ENCODE measurements at places on chromosomes 16 and 17.

DNA sequence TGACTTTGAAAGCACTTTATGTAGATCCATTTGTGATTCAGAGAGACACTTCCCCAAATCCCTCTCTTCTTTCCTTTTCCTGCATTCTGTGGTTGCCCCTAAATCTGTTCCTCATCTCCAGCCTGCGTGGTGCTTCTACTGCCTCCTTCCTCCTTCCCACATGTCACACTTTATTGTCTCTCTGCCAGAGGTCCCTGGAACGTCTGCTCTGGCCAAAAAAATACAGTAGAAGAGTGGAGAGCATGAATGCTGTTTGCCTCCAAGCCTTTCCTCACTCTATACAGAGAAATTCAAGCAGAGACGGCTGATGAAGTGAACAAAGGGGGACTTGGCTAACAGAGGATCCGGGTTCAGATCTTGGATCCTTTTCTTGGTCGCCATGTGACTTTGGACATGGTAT, 22.8 kb upstream of the IRX3 start:
- ATAC-seq: no peak

DNA sequence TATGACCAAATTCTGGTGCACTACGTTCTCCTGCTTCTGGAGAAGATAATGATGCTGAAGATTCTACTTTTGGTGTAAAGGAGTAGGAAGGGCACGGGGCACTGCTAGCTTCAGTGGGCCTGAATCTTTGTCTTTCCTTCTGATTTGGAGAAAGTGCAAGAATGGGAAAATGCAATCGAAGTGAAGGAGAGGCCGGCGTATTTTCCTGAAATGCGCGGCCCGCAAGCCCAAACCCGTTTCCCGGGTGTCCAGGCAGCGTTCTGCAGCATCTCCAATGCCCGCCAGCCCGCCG, 372 bp upstream of the NDE1 start:
- ATAC-seq: no peak

- ATAC-seq: no peak
Measured at GRCh38 chr17:5775098-5775497, 190.8 kb upstream of the NLRP1 start.

DNA sequence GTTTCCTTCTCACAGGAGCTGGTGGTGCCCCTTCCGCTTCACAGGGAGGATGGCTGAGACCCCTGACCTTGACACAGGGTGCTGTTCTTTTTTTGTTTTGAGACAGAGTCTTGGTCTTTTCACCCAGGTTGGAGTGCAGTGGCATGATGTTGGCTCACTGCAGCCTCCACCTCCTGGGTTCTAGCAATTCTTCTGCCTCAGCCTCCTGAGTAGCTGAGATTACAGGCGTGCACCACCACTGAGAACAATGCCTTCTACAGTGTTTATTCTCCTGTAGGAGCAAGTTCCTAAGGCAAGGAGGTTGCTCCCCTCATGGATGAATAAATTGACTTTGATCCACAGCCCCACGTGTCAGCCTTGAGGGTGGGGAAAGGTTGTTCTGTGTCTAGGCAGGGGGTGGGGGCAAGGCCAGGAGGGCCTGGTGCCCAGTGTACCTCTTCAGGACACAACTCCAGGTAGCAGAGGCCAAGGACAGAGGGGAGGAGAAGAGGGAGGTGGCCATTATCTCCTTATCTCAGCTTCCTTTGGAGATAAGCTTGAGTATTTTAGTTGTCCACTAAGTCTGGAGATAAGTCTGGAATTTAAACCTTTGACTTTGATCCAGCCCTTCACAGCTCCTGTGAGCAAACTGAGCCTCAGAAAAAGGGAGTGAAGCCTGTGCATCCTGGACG, 159.4 kb downstream of the SEC14L1 start:
- ATAC-seq: no peak

DNA sequence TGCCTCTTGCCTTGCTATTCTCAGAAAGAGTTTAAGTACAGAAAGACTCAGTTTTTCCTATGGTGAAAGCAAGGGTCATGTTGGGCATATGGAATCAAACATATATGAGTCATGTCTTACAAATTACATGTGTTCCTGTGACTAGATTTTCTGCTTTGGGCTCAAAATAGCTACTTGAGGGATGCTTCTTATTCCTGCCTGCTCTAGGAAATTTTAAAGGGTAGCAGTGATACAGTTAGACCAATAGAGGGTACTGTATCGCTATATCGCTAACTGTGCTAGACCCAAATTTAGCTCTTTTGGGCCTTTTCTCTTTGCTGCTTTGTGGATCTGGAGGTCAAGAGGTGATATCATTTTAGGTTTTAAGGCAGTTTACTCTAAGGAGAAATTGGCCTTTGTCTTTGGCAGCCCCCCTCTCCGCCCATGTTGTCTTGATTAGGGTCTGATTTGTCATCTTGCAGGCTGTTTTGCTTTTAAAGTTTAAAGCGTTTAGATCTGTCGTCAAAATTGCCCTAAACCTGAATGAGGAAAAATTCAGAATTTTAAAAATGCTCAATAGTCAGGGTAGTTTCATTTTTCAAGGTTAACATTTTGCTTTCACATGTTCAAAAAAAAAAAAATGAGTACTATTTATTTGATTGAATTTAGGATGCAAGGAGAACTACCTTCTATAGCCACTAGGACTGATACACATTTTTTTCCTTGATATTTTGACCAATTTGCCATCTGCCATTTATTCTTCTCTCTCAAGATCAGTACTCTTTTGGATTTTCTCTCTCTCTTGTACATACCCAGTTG, 8.8 kb downstream of the NFATC3 start:
- peak; percentile 88 for ATAC-seq

GRCh38 chr17:80811181-80812105, 180.2 kb upstream of the CHMP6 start:
- ATAC-seq: peak; percentile 63

DNA sequence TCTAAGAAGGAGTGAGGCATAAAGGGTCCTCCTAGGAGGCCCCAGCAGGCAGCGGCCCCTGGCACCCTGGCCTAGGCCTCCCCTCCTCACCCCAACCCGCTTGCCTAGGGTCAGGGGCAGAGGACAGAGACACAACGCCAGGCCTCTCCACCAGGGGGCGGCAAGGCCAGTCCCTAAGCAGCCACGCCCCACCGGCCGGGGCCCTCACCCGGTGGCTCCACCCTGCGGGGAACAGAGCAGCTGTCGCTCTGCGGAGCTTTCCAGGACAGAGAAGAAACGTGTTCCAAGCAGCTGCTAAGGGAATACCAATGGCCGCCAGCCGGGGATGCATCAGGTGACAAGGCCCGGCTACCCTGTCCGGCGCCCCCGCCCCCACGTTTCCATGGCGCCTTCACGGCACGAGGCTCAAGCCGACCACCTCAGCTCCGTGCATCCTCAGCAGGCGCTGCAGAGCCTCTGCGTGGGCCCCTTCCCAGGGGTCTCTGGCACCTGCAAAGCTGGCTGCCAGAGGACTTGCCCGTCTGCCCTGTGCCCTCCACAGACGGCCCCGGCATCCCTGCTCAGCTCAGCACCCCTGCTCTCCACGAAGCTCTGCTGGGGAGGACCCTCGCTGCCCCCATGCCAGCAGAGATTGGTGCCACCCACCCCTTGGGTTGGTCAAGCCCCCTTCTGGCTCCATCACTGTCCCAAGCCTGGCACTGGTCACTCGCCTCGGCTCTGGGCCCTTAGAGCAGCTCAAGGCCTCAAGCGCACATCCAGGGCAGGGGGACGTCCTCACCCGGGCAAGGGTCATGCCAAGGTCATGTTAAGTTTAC, 5.6 kb downstream of the ZNF598 start:
- peak; percentile 95 for ATAC-seq

GRCh38 chr16:24728891-24729242, 584 bp upstream of the TNRC6A start:
- peak; percentile 11 for ATAC-seq

GRCh38 chr16:27920391-27920891, 143.1 kb downstream of the GSG1L start:
- ATAC-seq: no peak

GRCh38 chr17:74276051-74276476, 2.0 kb downstream of the DNAI2 start:
- no peak for ATAC-seq

GRCh38 chr17:72516772-72517399, 396.1 kb downstream of the SOX9 start:
- ATAC-seq: no peak

DNA sequence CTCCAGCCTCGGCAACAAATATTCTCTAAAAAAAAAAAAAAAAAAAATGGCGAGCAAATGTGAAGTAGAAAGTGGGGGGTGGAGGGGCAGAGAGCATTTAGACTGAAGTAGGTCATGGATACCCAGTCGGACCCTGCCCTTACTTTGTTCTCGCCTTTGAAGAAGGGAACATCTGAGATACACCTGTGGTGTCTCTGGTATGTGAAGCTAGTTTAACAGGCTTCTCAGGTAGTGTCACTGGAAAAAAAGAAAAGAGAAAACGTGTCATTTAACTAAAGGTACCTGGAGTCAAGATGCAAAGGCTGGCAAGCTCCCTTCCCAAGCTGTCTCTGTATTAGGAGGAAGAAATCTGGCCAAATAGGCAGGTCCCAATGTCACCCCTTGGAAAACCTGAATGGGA, 8.0 kb downstream of the FBF1 start:
- no peak for ATAC-seq

- no peak for ATAC-seq
Measured at GRCh38 chr17:57259817-57260216, 3.5 kb downstream of the MSI2 start.

GRCh38 chr16:68236826-68237242, 907 bp upstream of the ESRP2 start:
- ATAC-seq: no peak

DNA sequence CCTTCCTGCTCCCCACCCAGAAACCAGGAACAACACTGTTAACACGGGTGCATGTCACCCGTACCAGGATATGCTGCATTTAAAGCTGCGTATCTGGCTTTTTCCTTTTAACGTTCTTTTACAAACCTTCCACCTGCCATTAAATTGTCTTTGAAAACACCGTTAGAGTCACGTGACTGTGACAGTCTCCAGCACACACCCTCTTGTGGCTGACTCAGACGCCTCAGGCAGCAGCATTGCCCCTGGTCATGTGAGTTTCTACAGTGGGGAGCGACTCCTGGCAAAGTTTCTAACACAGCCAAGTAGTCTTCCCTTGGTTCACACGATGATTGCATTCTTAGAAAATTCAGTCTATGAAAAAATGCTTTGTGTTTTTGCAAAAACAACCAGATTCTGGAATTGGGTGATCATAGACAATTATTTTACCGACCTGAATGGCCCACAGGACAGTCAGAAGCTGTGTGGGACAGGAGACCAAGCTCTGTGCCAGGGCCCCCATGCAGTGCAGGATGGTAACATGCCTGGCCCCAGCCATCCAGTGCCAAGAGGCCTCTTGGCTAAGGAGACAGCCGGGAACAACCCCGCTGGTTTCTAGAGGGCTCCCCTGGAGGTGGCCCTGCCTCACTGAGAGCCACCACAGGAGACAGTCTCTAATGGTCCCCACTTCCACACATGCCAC, 199.1 kb downstream of the KATNIP start:
- ATAC-seq: peak; percentile 64

DNA sequence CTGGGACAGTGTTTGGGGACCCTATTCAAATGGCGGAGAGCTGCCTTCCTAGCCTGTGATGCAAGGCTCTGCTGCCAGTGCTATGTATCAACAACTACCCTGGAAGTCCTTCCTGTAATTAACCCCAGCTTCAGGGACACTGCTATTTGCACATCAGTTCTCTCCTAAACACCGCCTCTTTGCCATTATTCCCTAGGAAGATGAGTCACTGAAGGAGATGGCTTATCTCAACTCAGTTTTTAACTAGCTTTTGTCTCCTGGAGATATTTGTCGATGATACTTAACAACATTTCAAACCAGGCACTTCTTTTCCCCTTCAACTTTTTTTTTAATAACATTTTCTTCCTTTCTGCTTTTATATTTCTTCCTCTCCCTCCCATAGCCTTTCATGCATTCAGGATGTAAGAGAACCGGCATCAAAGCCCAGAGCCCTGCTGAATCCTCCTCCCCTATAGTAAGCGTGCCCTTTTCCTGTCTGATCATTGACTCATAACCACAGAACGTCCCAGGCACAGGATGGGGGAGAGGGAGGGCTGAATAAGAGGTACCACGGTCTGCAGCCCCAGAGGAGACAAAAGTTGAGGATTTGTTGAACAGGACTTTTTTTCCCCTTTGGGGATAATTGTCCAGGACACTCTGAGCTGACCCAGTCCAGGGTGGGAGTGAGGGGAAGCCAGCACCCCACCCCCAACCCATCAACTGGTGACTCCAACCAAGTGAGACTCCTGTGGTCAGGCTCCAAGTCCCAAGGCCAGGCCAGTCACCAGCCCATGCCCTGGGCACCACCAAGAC, 387.8 kb upstream of the SALL1 start:
- ATAC-seq: no peak

DNA sequence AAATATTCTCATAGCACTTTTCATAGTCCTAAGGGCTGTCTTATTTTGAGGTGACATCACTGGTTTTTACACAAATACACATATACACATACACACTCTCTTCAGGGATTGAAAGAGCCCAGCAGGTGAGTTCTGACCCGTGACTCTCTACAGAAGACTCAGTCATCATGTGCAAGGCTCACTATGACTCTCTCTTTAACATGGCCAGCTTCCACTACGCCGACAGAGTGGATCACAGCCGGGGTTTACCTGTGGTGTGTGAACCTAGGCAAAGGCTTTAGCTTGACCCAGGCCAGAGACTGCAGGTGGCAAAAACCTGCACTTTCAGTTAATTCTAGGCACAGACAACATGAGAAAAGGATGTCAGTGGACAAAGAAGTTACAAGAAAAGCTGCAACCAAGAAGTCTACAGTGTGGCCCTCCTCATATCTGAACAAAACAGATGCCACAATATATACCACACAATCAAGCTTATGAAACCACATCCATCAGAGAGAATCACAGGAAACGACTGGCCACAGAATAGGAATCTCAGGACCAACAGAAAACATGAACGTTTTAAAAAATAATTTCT, 56.5 kb downstream of the CYTH1 start:
- peak; percentile 91 for ATAC-seq

- ATAC-seq: no peak
Measured at GRCh38 chr16:22659933-22660332, 149.2 kb downstream of the NPIPB5 start.

DNA sequence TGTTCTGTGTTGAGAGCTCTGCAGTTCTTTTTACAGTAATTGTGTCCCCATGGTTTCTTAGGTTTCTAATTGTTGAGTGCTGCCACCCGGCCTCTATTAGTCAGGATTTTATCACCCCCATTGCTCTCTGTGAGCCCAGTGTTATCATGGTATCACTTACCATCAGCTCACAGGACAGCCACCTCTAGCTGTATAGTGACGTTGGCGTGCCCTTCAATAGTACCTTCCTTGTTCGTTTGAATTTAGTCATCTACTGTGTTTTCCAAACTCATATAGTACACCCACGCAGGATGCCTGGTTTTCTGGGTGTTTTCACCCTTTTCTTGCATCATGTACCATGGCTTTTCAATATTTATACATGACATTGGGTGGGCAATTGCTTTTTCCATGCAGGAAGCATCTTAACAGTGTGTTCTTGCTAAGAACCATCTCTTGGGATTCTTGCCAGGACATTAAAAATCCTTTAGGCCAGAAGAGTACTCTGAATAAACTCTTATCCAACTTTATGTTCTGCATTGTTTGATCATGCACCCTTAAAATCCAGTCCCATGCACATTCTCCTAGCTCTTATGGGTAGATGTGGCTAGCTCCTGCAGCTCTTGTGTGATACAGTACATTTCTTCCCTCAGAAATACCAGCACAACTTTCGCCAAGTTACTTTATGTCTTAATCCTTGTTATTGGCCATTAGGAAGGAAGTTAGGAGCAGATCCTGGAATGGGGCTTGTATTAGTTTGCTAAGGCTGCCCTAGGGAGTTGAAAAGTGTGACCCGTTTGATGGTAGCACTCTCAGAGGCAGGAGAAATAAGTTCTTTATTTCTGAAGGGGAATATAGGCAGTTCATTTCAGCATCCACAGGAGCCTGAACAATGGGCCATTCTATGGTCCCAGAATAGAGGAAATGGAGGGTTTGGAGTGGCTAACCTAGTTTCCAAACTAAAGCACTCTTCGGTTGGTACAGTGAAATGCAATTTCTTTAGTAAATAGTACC, 11.3 kb upstream of the ABCA10 start:
- no peak for ATAC-seq

All from activated T-helper 17 cell treated with anti-CD3 and anti-CD28 coated beads, Interleukin-2, amount 50 U/mL, for 72 hours (primary cell).